Gastrocnemius medialis (tissue), 4 donors: ENCODE measurements at places on chromosomes 5 and 9.

DNA sequence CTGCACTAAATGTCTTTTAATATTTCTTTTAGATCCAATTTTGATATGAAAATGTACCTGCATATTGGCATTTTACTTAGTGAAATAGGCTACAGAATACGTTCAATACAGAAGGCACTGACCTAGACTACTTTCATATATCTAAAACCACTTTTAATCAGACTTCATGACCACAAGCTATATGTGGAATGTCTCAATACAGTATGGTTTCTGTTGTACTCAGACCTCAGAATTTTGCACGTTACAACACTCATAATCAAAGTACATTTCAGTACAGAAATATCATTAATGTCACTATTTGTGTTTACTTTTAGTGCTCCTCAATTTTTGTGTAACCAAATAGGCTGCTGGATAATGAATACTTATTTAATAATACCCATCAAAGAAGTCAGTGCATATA is 74.8 kb downstream of the MEF2C start:
- DNase-seq, result no peak

DNA sequence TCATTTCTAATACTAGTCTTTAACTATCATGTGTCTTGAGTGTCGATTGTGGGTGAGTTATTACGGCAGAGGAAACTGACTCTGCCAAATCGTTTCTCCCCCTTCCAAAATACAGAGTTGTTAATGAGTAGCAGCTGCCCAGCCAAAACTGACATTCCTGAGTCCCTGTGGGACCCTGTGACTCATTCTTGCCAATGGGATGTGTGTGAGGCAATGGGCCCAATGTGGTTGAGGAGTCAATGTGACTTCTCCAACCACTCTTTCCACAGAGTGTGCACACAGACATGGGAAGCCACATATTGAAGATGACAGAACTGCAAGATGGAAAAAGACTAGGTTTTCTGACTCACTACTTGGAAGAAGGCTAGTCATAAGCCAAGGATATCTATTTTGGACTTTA is 434.7 kb downstream of the DTWD2 start:
- DNase-seq, result peak; percentile 69

GRCh38 chr9:131709771-131710431 is 30.0 kb downstream of the RAPGEF1 start:
- peak; percentile 44 for DNase-seq

DNA sequence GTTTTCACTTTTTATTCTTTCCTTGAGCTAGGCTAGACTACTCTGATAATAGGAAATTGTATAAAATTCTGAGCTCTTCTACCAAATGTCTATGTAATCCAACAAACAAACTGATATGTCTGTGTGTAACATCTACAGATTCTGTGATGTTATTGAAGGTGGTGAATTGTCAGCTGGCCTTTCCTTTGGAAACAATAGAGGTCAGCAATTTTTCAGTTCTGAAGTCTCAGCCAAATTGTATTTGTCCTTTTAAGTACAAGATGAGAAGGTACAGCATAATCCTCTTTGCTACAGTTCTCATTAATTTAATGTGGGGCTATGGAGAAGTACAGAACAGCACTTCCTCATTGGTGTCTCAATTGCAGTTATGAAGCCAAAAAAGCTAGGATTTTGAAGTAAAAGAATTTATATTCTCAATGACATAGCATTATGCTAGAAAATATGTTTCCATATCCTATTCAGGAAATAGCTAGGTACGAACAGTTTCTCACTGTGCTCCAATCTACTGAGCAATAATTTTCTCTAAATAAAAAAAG is 198.0 kb downstream of the HINT1 start:
- no peak for DNase-seq

DNA sequence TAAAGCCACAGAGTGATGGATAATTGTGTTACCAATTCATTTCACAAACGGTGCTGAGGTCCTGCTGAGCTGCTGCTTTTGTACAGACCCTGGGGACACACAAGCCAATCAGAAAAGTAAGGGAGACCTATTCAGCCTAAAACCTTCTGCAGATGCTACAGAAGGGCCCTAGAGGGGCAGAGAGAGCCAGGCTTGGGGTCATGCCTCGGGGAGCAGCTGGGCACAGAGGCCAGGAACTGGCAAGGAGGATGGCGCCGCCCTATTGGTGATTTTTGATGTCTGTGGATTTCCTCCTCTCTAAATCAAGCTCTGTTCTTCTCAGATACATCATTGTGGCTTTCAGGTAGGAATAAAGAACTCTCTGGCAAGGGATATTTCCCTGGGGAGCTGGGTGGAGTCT is 181.9 kb downstream of the ZNF462 start:
- no peak for DNase-seq

- DNase-seq, result peak; percentile 21
Measured at GRCh38 chr5:160199410-160199911, 29.8 kb upstream of the FABP6 start.

DNA sequence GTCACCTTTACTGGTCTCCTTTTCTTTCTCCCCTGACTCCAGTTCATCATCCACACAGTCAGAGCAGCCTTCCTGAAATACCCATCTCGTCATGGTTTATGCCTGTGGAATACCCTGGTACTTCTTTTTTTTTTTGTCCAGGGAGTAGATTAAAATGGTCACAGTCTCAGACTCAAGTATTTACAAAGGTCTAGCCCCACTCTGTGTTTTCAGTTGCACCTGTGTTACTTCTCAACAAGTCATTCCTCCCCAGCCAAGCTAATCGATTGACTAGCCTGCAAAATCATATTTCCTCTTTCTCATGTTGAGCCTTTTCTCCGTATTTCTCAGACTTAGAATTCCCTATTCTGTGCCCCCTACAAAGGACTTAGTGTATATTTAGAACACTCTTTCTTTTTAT is 155.2 kb upstream of the KCNN2 start:
- no peak for DNase-seq

DNA sequence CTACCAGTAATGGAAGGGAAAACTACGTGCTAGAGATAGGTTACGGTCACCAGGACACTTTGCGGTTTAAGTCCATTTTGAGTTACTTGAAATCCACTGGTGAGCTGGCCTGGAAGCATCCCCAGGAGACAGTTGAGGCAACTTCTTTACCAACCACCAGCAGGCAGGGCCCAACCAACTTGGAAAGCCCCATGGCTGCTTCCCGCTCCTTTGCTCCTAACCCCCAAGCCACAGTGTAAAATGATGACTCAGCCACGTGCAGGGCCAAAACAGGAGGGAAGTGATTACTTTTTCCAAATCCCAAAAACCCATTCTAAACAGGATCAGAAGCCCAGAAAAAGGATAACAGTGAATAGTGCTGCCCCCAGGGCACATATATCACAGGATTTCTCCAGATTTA is 87.4 kb downstream of the PAX5 start:
- DNase-seq, result no peak

DNA sequence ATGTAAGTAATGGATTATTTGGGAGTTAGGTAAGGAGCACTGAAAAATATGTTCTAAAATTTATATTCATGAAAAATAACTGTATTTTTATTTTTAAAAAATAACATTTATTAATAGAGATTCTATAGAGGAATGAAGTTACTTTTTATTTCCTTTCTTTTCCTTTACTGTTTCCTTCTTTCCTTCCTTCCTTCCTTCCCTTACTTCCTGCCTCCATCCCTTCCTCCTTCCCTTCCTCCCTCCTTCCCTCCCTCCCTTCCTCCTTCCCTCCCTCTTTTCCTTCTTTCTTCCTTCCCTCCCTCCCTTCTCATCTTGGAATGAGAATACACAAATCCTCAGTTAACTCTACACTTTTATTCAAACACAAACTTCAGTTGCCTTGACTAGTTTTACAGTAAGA is 560.1 kb downstream of the RAB3C start:
- DNase-seq, result no peak

- DNase-seq, result no peak
Measured at GRCh38 chr9:77316058-77316457, 138.7 kb downstream of the VPS13A start.

GRCh38 chr5:175736652-175737051 is 78.8 kb downstream of the HRH2 start:
- no peak for DNase-seq

DNA sequence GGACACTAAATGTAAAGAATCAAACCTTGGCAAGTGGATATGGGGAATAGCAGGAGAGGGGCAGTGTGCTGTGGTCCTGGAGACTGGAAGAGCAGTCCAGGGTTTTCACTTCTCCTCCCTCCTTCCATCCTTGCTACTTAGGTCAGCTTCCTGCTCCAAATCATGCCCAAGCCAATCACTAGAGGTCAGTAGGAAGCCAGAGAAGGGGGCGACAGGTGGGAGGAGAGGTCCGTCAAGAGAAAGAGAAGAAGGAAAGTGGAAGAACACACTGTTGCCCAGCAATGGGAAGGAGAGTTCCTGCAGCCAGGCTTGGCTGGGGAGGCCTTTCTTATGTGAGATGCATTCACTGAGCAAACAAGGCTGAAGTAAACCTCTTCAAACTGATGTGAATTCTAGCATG is 289.6 kb downstream of the DTWD2 start:
- DNase-seq, result no peak

DNA sequence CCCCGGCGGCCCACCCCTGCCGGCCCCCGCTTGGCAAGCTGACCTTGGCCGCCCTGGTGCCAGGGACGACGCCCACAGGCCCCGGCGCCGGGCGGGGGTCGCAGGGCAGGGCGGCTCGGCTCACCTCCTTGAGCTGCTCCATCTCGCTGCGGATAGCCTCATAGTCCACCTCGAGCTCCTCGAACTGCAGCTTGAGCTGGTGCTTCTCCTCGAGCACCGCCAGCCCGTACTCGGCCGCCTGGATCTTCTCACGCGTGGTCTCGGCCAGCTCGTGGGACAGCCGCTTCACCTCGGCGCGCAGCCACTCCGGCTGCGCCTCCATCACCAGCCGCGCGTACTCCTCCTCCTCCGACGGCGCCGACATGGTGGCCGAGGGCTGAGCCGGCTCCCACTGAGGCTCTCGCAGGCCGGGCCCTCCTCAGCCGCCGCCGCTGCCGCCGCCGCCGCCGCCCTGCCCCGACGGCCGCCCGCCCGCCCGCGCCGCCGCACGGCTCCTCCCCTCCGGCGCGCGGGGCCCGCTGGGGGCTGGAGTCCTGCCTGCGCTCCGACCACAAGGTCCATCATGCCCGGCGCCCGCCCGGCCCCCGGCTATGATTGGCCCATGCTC is at the start of gene BICD2:
BICD2 (minus strand) TSS at position 453 of the 607 bp plus-strand sequence; CDS start at position 364, 89 bp downstream.
- peak; percentile 26 for DNase-seq

- DNase-seq, result no peak
Measured at GRCh38 chr5:173653822-173654523, 37.5 kb upstream of the BOD1 start.

- no peak for DNase-seq
Measured at GRCh38 chr5:155008669-155009068, 4.9 kb upstream of the KIF4B start.

DNA sequence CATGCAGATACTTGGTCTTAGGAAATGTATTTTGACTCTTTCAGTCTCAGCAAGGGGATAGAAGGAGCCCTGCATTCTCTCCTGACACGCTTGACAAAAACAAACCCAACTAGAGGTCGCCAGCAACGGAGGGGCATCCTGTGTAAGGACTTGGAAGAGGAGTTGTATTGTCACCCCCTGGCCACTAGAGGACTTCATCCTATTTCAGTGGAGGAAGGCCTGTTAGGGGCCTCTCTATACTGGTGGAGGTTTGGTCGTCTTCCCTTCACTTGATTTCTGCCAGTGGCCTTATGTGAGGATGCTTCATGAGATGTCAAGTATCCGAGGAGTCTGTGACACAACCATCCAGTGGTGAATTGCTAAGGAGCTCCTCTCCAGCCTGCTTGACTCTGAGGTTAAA is 122.8 kb upstream of the STC2 start:
- DNase-seq, result peak; percentile 41

DNA sequence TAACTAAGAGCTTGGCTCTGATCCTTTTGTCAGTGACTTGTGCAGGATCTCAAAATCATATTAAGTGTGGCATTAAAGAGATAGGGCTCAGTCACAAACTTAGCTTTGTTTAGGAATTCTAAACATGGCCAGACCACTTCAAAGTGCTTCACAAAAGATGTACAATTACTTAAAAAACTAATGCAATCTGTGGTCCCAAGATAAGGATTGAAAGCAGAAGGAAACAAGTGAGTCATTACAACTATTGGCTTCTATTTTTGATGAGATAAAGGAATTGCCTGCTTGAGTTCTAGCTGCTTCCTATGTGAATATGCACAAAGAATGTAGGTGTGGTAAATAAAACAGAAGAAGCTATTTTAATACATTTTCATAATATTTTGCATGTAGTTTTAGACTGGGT is 44.9 kb upstream of the SLC12A2 start:
- DNase-seq, result no peak

- peak; percentile 27 for DNase-seq
Measured at GRCh38 chr5:149561848-149562247, 10.6 kb upstream of the CSNK1A1 start.

DNA sequence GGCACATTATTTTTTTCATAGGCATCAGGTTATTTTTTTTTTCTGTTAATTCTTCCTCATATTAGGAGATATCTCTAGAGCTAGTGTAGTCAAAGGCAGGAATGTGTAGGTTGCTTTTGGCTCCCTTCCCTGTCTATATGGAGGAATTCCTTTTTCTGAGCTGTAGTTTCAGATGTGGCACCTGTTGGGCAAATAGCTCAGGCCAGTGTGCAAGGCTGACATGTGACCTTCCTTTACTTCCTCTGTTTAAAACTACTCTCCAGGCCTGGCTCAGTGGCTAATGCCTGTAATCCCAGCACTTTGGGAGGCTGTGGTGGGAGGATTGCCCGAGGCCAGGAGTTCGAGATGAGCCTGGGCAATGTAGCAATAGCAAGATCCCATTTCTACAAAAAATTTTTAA is 40.5 kb upstream of the KIAA1958 start:
- no peak for DNase-seq
